Activated CD4-positive, alpha-beta T cell treated with anti-CD3 and anti-CD28 coated beads, Interleukin-2, amount 50 U/mL, for 24 hours (primary cell): ENCODE measurements at places on chromosomes 16 and 17.

GRCh38 chr16:4408323-4408690 is 8.1 kb downstream of the CORO7 start:
- DNase-seq: no peak

DNA sequence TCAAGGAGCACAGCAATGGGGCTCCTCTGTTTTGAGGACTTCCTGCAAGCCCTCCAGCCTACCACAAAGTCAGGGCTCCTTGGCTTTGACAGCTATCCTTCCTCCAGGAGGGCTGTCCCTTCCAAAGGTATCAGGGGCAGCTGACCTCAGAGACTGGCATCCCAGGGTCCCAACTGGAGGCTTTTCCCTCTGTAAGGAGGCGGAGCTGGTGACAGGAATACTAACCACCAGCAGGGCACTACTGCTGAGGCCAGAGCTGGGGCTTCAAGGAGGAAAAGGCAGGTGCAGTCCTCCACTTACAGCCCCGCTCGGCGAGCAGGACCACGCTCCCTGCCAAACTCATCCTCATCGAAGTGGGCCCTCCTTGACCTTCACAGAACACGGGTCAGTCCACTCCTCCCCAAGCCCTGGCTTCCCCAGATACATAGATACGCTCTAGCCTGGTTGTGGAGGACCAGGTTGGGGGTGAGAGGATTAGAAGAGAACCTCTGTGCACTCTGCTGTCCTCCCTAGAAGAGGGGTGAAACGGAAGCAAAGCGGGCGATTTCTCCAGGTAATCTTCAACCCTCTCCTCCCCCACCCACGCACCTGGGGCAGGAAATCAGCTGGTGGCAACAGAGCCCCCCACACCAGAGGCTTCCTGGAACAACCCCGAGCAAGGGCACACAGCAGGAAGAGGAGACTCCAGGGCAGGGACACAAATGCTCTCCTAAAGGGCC is 20.5 kb downstream of the ST3GAL2 start:
- no peak for DNase-seq

DNA sequence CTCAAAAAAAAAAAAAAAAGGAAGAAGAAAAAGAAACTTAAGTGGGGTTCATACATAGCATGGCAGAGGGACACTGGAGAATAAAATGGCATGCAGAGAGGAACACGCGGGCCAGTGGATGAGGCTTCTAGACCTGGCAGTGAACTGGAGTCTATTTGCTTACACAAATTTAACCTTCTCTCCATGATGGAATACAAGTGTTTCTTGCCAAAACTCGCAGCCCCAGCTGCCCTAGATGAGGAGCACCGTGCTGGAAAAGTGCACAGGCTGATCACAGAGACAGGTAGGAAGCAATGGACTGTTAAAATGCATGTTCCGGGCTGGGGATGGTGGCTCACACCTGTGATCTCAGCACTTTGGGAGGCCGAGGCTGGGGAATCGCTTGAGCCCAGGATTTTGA is 9.3 kb downstream of the SSTR2 start:
- DNase-seq: no peak

- DNase-seq: no peak
Measured at GRCh38 chr17:2736956-2737355, 12.5 kb downstream of the CCDC92B start.

- DNase-seq: no peak
Measured at GRCh38 chr17:32854832-32855389, 22.0 kb downstream of the MYO1D start.

GRCh38 chr17:30117675-30118081 is 1.1 kb downstream of the NSRP1 start:
- no peak for DNase-seq

GRCh38 chr16:83270061-83270460 is 537.7 kb upstream of the HSBP1 start:
- DNase-seq: no peak

DNA sequence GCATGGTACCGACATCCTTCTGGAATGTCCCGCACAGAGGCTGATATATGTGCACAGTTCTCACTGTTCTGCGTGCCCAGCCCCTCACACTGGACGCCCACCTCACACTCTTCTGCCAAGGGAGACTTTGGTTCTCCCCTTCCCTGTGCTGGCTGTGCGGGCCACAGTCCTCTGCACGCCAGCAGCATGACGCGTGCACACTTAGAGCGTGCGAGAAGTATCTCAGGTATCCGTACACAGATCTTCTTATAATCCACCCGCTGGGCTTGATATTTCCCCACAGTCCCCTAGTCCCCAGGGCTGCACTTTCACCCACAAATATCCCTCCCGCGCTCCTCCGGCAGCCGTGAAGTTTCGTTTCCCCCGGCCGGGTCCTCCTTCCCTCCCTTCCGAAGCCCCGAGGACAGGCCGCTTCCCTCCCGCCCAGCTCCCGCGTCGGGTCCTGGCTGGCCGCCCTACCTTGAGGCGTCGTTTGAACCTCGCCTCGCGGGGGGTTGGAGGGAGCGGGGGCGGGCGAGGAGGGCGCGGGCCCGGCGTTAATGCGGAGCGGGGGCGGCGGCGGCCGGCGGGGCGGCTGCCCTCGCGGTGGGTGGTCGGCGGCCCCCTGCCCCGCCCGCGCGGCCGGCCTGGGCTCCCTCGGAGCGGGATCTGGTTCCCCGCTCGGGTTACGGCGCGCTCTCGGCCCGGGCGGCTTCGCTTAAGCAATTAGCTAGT is 5.0 kb upstream of the FOXF1 start:
- DNase-seq: no peak

DNA sequence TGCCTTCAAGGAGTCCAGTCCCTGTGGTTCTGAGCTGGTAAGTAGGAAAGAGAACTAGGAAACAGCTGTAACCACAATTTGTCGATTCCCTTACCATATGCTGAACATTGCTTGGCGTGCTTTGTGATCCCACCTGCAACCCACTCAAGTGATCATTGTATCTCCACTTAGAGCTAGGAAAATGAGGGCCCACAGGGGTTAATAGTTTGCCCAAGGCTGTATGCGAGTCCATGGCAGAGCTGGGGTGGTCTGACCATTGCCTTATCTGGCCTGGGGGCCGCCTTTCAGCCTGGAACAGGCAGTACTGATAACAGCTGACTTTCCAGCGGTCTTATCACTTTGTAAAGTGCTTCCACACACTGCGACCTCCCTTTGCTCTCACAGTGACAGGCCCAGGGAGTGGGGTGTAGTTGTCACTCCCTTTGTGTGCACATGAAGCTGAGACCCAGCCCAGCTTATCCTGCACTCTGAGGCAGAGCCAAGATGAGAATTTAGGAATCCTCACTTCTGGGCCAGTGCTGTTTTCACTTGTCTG is 9.8 kb downstream of the MYL4 start:
- DNase-seq: no peak

- no peak for DNase-seq
Measured at GRCh38 chr16:8905168-8905762, 23.1 kb downstream of the LITAFD start.

DNA sequence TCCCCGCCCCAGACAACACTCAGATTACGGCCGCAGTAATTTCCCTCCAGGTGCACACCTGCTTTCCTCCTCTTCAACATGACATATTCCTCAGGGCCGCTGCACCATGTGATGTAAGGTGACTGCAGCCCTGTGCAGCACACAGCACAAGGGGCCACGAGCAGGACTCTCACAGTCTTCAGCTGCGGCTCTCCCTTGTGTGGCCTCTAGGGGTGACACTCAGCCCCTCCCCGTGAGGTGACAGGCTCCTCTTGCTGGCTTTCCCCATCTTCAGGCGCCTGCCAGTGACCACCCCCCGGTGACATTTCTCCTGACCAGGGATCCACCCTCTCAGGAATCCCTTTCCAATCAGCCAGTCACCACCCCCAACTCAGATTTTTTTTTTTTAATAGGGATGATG is 31.3 kb upstream of the ABCC3 start:
- no peak for DNase-seq

- no peak for DNase-seq
Measured at GRCh38 chr16:28986046-28986445, 1.2 kb downstream of the LAT start.

DNA sequence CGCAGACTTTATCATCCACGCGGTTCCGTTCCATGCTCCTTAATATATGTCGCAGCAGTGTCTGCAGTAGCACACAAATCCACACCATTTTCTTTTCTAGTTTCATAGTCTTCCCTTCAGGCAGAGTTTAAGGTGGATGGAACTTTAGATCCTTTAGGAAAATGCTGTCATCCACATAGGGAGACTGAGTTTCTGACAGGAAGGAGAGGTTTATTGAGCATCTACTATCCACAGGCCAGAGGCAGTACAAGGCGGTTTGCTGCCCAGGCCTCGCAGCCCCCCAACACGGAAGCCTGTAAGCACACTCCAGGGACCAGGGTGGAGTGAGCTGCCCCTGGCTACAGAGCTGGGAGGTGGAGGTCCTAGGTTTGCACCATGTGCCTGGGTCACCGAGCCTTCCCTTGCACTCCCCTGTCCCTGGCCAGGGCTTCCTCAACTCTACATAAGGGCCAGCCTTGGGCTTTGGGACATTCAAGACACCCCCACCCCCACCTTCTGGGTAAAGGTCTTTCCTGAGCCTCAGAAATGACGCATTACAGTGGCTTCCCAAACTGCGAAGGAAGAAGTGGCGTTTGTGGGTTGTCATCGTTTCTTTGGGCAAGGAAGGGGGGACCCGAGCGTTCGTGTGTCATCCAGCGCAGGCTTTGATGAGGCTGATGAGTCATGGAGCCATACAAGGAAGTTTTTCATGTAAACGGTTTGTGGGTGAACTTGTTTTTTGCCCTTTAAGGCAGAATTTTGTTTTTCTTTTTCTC is 146.5 kb upstream of the PLCG2 start:
- peak; percentile 46 for DNase-seq

- DNase-seq: no peak
Measured at GRCh38 chr16:49620158-49620868, 235.6 kb downstream of the ZNF423 start.

GRCh38 chr16:24174957-24175356 is 81.2 kb upstream of the CACNG3 start:
- DNase-seq: no peak

GRCh38 chr17:66748578-66748977 is 86.3 kb upstream of the CACNG5 start:
- DNase-seq: no peak

DNA sequence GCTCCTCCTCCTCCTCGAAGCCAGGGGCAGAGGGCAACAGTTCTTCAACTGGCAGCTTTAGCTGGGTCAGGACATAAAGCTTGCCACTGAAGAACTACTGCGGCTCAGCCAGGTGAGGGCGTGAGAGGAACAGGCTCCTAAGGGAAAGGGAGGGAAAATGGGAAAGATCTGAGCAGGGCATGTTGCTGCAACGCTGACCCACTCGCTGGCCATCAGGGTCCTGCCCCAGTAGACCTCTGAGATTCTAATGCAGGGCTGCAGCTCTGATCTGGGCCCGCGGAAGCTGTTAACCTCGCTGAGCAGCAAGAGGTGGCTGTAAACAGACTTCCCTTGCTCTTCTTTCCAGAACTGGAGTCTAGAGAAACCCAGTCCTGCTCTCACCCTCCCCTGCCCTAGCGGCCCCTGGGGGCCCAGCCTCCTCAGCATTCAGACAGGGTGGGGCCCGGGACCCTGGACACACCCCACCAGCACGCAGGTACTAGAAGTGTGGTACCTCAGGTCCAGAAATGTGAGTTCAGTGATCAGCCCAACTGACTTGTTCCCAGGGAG is 3.8 kb upstream of the TLCD2 start:
- DNase-seq: no peak

- no peak for DNase-seq
Measured at GRCh38 chr16:82585675-82586074, 41.1 kb upstream of the CDH13 start.

DNA sequence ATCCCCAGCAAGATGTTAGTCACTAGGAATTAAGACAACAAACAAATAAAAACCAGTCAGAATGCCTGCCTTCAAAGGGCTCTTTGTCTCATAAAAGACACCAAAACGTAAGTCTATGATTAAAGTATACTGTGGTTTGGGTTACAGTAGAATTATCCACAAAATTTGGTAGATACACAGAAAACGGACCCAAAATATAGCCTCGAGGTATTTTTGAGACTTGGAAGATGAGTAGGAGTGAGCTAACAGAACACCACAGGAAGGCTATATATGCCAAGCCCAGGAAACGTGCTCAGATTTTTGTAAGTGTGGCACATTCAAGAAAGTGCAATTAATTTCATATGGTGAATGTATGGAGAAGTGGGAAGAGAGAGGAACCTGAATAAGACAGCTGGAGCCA is 831.4 kb downstream of the CDH11 start:
- DNase-seq: no peak

DNA sequence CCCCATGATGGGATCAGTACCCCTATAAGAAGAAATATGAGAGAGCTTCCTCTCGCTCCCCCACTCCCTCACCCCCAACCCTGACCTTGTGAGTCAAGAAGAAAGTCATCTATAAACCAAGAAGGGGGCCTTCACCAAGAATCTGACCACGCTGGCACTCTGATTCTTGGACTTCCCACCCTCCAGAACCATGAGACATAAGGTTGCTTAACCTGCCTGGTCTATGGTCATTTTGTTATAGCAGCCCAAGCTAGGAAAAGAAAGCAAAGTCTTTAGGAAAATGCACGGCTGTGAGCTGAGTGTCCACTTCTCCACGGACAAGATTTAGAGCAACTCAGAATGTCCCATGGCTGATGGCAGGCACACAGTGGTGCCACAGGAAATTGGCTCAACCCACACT is 333.5 kb downstream of the SOX9 start:
- DNase-seq: no peak

DNA sequence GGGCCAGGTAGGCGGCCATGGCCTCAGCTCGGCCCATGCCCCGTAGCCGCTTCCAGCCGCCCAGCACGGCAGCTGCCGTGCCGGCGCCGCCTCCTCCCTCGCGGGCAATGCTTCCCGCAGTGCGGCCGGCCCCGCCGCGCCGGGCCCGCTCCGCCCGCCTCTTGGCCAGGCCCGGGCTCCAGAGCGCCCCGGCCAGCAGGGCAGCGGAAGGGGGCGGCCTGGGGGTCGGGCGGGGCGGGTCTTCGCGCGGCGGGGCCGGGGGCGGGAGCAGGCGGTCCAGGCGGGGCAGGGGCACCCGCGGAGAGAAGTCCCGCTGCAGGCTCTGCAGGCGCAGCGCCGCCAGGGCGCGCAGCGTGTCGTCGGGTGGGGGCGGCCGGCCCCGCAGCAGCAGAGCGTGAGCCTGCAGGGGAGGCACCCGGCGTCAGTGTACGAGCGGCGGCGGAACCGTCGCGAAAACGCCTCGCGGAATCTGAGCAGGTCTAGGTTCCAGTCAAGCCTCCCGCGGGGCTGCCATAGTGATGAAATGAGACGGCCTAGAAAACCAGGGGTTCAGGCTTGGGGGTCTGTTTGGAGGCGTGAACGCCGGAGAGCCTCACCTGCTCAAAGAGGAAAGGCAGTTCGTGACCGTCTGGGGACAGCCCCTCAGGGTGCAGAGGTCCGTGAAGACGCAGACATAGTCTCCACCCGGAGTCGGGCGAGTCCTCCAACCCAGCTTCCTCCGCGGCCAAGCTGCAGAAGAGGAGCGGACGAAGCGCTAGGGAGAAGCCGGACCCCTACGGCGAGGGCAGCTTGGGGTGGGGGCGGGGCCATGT is 6.6 kb downstream of the PLEKHH3 start:
- DNase-seq: no peak

- no peak for DNase-seq
Measured at GRCh38 chr16:68529608-68529930, 9.5 kb upstream of the ZFP90 start.
